Pons (tissue), 1 donor: ENCODE measurements at places on chromosomes 7 and 10.

GRCh38 chr7:1301054-1301881 is 68.6 kb downstream of the UNCX start:
- no peak for DNase-seq

GRCh38 chr10:5106553-5106952 is 12.3 kb downstream of the AKR1C3 start:
- no peak for DNase-seq

DNA sequence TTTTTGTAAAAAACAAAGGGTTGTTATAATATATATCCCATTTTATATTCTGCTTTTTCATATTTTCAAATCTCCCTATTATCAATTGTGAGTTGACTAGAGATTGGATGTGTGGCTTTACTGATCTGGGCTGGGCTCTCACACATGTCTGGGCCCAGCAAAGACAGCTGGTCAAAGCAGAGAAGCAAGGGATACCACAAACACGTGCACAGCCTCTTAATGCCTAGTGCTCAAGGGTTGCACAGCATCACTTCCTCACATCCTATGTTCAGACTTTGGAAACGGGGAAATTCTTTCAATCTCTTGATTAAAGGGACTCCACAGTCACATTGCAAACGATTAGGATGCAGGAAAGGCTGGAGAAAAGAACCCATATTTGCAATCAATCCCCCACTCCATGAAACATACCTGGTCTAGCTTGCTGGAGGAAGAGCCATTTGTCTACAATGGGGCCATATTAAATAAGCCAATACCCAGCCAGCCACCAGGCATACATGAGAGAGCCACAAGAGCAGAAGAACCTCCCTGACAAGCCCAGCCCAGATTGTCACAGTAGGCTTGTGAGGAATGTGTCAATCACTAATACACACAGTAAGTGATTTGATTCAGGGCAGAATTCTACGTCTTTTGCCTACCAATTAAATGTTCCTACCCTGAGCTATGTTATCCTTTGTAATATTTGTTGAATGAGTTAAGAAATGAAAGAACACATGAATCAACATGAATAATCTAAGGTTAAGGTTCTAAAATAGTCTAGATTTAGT is 431.2 kb downstream of the TNS3 start:
- DNase-seq, result no peak

DNA sequence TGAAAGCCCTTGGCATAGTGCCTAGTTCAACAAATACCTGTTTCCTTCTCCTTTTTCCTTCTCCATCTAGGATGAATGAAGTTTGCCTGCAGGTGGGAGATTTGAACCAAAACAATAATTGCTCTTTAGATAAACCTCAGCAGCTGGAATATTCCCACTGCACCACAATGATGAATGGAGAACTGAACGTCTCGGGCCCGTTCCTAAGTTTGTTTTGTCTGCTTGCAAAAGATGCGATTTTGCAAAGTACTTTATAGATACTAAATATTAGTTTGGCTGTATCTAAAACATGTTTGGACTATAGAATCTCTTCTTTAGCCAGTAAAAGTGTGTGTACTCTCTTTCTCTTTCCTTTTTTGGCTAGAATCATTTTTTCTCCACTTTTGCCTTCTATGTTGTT is 75.8 kb upstream of the BMPER start:
- no peak for DNase-seq

DNA sequence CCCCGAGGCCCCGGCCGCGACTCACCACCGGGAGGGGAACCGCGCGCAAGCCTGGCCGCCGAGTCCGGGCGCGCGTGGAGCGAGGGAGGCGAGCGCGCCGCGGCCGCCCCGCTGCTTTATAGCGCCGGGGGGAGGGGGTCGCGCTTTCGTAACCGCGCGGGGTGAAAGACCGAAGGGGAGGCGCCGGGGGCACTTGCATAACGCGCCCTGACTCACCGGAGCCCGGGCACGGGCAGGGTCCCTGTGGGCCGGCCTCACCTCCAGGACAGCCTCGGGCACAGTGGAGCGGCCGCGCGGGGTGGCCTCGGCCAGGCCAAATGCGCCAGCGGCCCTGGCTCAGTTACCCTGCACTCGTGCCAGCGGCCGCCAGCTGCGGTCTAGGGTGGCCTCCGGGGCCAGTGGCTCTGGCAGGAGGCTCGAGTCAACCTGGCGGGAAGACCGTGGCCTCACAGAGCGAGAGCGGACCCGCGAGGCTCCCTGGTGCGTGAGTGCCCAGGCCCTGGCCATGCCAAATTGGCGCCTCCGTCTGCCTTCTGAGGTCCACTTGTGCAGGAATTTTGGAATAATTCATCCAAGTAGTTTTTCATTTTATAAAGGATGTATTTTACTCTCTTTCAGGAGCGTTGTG is at the start of gene RBP4:
Gene RBP4, minus strand, starts transcription at position 90 of the 628 bp plus-strand sequence. CDS start 207 bp downstream, outside the sequence.
- no peak for DNase-seq

DNA sequence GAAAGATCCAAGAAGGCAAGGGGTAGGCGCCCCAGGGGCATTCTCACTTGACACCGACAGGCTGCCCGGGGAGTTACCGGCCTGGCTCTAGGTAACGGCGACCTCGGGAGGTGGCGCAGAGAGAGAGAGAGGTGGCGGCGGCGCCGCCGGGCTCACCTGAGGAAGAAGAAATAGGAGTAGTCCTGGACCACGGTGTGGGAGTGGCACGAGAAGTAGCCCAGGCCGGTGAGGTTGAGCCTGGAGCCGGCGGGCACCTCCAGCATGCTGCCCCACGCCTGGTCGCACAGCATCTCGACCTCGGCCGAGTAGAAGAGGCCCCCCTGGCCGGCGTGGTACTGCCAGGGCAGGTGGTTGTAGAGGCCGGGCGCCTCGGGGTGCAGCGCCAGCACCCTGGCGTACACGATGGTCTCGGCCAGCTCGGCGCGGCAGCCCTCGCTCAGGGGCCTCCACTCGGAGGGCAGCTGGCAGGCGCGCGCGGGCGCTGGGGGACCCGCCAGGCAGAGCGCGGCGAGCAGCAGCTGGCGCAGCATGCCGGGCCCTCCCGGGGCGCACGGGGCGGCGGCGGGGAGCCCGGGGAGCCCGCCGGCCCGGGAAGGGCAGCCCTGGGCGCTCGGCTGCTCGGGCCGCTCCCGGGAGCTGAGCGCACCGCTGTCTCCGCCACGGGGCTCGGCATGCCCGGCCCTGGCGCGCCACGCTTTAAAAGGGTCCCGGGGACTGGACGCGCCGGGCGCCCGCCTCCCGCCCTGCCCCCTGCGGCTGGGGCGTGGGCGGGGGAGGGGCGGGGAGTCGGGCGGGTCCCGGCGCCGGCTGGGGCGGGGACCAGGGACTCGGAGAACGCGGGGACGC is at the start of gene CCDC3:
Gene CCDC3, minus strand, starts transcription at position 673 of the 846 bp plus-strand sequence. Its CDS starts 143 bp downstream, at position 530.
- DNase-seq, result no peak

DNA sequence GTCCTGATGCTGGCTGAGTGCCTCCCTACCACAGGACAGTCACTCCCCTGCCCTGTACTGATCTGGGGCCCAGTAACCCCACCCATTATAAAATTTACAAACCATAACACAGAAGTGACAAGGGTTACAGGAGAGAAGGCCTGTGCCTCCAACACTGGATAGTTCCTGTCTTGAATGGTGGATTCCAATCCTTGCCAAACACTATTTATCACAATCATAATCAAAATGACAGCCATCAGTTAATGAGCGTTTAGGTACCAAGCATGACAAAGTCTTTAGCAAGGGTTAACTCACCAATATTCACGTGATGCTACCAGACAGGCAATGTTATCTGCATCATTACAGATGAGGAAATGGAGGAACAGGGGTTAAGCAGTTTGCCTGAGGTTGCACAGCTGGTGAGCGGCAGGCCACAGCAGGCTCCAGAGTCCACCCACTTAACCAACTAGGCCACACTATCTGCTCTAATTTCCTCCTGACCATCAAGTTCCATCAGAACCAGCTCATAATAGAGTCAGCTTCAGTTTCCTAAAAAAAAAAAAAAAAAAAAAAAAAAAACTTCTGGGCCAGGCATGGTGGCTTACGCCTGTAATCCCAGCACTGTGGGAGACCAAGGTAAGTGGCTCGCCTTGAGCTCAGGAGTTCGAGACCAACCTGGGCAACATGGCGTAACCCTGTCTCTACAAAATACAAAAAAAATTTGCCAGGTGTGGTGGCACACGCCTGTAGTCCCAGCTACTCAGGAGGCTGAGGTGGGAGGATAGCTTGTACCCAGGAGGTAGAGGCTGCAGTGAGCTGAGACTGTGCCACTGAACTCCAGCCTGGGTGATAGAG is 14.2 kb downstream of the PDLIM1 start:
- DNase-seq, result no peak

GRCh38 chr7:89085580-89085979 is 290.0 kb upstream of the TEX47 start:
- DNase-seq, result no peak

- DNase-seq, result no peak
These were observed 165.7 kb downstream of the SORCS3 start for GRCh38 chr10:104806801-104807200.

DNA sequence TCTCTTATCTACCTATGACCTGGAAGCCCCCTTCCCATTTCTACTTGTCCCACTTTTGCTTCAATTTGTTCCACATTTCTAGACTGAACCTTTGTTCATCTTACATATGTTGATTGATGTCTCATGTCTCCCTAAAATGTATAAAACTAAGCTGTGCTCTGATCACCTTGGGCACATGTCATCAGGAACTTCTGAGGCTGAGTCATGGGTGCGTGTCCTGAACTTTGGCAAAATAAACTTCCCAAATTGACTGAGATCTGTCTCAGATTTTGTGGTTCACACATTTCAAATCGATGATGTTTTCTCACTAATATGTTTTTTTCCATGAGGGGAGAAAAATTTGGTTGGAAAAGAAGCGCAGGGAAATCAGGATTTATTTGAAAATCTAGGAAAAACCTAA is 406.2 kb upstream of the LRRTM3 start:
- no peak for DNase-seq

DNA sequence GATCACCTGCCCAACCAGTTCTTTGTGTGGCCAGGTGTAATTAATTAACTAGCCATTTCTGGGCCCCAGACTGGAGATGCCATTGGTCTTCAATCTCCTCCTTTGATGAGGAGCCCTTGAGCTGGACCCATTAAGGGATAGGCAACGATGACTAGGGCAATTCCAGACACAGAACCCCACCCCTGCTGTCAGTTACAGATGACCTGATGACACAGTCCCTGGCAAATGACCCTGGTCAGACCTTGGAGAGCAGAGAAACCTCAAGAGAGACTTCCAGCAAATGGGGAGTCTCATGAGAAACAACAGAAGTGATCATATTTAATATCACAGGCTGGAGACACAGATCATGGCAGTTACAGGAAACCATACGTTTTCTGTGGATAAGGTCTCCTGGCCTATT is 101.8 kb upstream of the TCF7L2 start:
- no peak for DNase-seq

DNA sequence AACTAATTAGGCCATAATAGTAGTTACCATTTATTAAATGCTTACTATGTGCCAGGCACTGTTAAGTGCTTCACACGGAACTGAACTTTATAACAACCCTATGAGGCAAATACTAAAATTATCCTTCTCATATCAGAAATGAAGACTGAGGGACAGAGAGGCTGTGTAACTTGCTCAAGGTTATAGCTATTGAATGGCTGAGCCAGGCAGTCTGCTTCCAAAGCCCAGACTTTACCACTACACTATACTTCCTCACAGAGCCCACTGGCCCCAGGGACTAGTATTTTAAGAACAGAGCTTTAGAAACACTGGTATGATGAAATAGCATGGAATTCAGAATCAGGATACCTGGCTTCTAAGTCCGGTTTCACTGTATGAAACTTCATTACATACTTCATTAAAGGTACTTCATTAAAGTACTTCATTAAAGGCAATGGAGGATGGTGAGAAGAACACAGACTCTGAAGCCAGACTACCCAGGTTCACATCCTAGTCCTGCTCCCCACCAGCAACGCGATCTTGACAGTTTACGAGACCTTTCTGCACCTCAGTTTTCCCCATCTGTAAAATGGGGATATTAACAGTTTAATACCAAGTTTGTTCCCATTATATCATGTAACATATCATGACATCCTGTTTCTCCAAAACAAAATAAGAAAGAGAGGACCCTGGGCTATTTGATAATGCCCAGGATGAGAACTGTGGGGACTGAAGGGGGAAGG is 19.6 kb downstream of the ANXA11 start:
- DNase-seq, result no peak

DNA sequence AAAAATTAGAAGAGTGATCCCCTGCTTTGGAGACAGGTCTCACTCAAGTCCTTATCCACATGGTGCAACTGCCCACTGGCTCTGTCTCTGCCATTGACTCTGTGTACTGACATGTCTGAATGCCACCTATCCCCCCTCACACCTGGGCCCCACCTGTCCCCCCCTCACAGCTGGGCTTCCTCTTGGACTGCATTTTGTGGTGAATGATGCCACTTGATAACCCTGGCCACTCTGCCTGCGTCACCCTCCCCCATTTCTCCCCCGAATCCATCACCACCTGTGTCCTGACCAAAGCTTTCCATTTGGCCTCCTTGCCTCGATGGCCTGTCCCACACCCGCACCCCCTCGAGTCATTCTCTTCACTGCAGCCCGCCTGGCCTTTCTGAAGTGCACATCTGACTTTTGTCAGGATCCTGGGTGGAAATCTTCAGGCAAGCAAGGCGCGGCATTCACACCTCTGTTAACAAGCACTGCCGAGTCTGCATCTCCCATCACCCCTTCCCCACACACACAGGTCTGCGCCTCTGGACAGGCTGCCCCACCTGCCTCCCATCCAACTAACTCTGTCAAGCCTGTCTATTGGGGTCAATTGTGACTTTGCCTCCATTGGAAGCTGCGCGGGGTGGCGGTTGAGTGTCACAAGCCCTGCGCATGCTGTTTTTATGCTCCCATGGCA is 175.3 kb upstream of the KLF14 start:
- DNase-seq, result no peak

- DNase-seq, result peak; percentile 96
These were observed 91.1 kb downstream of the AHCYL2 start for GRCh38 chr7:129315960-129316359.

DNA sequence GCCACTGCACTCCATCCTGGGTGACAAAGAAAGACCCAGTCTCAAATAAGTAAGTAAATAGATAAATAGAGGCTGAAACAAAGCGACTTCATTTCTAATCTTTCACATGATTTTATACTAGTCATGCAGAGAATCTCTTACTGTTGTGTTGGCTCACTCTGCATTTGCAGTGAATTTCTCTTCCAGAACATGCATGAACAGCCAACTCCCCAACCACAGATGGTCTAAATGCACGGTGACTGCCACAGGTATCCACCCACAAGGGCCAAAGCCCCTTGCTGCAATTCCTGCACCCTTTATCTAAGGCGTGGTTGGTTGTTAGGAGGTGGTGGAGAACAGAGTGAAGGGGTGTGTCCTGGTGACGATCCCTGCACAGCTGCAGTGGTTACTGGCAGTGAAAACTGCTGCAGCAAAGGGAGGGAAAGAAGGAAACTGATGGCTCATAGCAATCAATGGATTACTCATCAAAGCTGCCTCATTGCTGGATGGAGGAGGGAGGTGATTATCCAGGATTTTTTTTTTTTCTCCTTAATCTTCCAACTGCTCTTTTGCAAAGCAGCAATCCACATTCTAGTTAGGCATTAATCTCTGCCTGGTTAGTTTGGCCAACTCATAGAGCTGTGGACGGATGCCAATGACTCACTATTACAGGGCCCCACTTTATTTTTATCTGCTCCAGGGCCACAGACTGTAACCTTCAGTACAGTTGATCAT is 50.6 kb downstream of the PRTFDC1 start:
- DNase-seq, result peak; percentile 64

- DNase-seq, result no peak
These were observed 26.2 kb downstream of the MTPN start for GRCh38 chr7:135950972-135951371.
